SHP77 treated with DMSO at 0.1 percent for 48 hours (cell line): ENCODE measurements at places on chromosomes 2 and 18.

GRCh38 chr2:20411361-20411894, 35.4 kb upstream of the RHOB start:
- no peak for DNase-seq

DNA sequence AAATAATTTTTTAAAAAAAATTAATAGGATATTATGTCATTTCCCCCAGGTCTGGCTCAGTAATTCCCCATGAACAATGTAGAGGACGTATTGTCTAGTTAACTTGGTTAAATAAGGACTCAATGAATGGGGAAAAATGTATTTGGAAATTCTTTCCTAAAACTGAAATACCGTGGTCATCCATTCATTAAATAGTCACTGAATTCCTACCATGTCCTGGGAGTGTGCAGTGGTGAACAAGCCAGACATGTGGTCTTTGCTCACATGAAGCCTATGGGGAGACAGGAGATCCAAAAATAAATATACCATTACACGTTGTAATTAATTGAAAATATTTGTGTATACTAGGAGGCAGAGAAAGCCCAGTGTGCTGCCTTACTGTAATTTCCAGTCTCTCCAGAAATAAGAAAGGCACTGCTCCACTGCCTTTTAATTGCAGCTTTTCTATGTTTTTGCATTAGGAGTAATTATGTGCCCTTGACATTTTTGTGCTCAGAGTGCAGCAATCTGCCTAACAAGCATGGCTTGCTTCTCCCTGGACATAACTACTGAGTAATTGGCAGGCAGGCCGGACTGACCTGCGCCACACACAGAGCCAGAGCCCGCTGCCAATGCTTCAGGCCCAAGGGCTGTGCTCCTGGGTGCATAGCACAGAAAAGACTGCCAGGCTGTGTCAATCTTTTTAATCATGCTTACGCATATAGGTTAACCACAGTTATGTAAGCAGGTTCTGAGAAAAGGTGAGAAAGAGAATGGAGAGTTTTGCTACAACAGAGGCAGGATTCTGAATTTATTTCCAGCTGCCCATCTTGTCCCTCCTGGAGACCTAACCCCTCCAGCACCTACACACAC, 22.2 kb upstream of the TTC39C start:
- peak; percentile 38 for DNase-seq

GRCh38 chr2:68491582-68491981, 24.2 kb downstream of the APLF start:
- no peak for DNase-seq

DNA sequence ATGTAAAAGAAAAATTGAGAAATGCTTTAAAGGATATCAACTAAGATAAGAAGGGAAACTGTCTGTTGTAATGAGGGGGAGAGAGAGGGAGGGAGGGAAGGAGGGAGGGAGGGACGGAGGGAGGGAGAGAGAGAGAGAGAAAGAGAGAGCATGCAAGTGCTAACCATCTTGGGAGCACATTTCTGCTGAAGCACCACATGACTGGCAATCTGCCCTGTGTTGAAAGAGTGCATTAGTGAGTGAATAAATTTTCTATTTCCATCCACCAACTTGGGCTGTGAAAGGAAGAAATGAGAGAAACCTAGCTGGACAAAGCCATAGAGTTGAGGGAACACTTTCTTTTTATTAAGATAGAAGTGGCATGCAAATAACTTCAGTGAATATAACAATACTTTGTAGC, 110.7 kb downstream of the TMX3 start:
- DNase-seq = no peak

DNA sequence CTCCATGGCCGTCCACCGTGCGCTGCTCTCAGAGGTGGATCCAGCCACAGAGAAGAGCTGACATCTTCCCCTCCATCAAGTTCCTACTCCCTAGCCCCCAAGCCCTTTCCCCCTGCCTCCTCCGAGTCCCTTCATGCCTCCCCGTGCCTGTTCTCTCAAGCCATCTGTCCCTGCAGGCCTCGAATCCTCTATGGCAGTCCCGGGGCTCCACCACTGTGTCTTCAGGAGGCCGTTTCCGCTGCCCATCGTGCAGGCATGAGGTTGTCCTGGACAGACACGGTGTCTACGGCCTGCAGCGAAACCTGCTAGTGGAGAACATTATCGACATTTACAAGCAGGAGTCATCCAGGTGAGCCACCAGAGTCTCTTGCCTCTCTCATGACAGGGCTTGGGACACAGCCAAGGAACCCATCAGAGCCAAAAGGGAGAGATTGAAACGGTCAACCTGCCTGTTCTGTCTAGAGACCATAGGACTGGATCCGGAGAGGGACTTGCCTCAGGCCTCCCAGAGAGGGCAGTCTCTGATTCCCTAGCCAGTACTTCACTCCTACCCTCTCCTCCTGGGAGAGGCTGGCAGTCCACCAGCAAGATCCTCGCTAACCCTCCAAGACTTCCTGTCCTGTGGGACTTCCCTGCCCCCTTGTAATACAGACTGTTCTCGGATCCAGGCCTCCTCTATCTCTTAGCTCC, 9.7 kb downstream of the UCN start:
- DNase-seq = no peak

DNA sequence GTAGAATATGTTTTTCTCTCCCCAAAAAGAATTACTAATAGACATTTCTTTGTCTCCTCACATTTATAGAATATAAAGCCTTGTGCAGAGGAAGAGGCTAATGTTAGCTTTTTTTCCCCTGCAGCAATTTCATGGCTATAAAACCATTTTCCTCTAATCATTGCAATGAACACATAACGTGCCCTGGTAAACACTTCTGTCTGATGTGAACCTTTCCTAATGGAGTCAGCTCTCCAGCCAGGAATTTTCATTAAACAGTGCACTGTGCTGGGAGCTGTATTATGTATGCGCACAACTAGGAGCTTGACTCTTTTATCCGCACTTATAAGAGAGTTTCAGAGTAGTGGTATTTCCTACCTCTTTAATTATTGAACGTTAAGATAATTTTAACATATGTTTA, 63.9 kb upstream of the SPATS2L start:
- no peak for DNase-seq

GRCh38 chr2:19021721-19022120, 336.7 kb downstream of the OSR1 start:
- no peak for DNase-seq
